Right forelimb (tissue), 1 donor: ENCODE measurements at places on chromosomes 7 and 10.

DNA sequence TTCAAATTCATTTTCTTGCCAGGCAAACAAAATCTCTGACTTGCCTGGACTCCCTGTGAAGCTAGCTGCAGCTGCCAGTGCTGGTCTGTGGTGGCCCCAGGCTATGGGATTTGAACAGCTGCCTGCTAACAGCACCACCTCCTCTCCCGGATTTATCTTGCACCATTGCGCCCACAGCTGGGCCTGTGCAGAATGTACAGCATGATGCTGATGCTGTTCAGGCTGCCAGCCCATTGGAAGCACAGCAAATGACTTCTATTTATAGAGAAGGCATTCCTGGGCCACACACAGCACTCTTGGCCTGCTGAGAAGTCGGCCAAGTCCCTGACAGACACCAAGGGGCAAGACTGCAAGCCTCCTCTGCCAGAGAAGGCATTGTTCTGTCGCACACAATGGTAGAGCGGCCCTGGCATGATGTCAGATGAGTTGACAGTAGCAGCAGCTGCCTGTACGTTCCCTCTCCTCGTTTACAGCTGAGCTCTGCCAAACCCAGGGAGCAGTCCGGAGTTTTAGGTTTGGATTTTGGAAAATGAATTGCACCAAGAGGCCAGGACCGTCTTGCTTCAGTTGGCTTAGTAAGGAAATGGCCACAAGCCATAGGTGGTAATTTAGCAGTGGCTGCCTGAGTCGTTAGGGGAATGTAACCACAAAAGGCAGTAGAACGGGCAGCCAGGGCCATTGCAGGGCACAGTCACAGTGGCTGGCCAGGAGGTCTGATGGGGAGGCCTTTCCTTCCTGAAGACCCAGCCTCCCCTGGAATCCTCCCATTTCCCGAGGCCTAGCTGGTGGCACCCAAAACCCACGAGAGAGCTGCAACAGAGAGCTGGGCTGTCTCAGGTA, 38.5 kb downstream of the MTURN start:
- DNase-seq: peak; percentile 74

- DNase-seq: no peak
Observed at GRCh38 chr7:42192066-42192465, 44.9 kb downstream of the GLI3 start.

DNA sequence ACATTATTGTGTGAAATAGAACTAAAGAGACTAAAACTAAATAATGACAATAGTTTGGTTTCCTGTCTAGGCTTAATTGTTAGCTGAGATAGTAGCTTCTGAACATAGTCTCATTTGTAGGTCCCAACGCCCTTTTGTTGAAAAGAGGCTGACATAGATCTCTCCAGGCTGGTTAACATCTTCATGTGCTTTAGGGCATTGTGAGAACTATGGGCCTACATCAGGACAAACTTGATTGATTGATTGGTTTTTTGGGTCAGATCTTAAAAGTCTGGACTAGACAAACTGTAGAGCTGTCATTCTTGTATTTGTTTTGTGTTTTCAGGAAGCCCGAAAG, 869 bp downstream of the CHCHD1 start:
- DNase-seq: no peak

DNA sequence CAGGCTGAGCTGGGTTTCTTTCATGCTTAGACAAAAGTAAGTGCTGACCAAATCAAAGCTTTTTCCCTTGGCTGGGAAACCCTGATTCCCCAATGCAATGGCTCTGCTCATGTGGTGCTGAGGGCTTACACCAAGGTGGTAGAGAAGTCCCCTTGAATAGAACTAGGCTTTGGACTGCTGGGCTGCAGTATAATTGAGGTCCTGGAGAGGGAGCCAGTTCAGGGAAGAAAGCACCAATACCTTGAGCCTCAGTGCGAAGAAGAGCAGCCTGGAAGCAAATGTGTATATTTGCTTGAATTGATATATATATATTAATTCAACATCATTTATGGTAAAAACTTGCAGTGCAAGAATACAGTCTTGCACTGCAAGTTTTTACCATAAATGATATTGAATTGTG, 391.1 kb downstream of the RPS24 start:
- peak; percentile 10 for DNase-seq

- DNase-seq: no peak
Observed at GRCh38 chr7:100221231-100221718, 1.5 kb downstream of the PVRIG start.

- peak; percentile 81 for DNase-seq
Observed at GRCh38 chr10:101041252-101041761, 10.3 kb downstream of the SFXN3 start.

GRCh38 chr10:18735711-18736110, 76.5 kb downstream of the ARL5B start:
- DNase-seq: no peak

DNA sequence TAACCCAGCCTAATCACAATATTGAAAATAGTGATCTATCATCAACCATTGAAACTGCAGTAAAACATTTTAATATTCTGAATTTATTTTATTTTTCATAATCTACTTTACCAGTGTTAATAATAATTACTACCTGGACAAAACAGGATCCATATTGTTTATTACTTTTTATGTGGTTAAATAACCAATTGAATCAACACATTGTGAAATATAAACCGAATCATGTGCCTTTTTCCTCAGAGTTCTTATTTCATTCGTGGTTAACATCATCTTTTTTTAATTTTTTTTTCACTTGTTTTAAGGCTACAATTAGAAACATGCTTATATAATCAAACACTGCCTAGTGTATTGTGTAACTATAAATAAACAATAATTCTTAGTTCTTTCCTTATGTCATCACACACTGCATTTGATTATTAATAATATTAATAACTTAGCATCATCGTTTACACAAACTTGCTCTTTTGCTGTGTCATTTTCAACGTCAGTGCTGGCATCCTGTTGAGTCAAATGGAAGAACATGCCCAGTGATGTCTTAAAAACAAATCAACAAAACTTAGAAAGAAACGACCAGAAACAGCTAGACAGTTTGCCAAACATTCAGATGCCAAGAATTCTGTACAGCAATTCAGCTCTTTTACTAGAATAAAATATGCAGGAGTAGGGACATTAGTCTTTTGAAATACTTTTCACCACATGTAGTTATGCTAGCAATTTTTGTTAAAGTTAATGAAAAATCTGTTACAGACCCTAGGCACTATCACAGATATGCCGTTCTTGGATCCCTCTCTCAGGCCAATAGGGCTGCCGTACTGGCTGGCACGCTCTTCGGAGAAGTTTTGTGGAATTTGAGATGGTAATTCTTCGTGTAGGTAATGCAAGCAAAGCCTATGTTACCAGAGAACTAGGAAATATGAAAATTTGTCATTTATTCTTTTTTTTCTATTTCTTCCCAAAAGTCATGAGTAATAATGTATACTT, 330.4 kb upstream of the SEMA3A start:
- DNase-seq: no peak

- peak; percentile 3 for DNase-seq
Observed at GRCh38 chr10:131561897-131562296, 250.4 kb upstream of the TCERG1L start.

DNA sequence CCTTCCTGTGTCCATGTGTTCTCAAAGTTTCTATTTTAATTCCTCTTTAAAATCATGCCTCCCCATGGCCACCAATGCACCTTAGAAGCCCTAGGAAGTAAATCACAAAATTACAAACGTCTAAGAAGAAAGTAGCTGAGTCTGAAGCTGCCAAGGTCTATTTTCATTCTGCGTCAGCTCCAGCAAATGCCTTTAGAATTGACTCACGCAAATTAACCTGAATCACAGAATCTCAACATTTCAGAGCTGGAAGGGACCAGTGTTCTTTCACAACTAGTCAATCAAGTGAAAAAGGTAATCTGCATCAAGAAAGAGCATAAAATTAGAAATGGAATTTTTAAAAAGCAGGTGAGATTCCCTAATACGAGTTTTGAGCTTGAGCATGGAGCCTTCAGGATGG, 1017.6 kb downstream of the SORCS3 start:
- DNase-seq: no peak

DNA sequence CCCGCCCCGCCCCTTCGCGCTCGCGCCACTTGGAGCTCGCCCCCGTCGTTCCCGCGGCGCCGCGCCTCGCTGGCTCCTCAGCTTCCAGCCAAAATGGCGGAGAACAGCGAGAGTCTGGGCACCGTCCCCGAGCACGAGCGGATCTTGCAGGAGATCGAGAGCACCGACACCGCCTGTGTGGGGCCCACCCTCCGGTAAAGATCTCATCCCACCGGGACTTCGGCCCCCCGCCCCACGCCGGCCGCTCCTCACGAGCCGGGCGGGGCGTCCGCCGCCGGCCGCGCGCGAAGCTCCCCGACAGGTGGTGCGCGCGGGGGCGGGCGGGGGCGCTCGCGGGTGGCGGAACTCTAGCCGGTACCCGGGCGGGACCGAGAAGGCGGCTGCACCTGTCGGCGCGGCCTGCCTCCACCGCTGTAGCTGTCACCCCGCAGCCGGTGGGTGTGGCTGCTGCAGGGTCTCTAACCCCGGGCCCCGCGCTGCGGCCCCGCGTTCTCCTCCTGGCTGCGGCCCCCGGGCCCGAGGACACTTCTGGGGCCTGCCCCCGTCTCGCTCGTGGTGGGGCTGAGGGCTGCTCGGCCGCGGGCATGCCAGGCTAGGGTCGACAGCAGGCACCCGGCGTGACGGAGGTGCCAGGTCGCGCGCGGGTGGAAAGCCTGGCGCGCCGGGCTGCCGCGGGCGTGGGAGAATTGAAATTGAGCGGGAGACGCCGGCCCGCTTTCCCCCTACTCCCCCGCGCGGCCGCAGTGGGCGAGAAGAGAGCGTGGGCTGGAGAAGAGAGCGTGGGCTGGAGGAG, at the start of gene EXOC6:
EXOC6 (plus strand) TSS at position 80 of the 793 bp plus-strand sequence; CDS start at position 94, 14 bp downstream.
- DNase-seq: peak; percentile 89

DNA sequence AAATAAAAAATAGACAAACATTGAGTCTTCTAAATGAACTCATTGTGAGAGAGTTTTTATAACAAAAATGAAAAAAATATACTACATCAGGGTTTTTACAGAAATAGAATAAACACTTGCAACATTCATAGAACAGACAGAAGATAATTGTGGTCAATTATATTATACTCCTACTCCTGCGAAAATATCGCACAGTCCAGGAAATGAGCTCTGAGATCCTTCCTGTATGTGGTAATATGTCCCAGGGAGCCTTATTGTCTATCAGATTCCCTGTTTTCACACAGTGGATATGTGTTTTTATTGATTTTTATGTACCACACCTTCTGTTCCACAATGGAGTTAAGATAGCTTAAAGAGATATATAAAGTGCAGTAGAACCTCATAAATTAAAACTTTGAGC, 27.5 kb upstream of the RELN start:
- no peak for DNase-seq

DNA sequence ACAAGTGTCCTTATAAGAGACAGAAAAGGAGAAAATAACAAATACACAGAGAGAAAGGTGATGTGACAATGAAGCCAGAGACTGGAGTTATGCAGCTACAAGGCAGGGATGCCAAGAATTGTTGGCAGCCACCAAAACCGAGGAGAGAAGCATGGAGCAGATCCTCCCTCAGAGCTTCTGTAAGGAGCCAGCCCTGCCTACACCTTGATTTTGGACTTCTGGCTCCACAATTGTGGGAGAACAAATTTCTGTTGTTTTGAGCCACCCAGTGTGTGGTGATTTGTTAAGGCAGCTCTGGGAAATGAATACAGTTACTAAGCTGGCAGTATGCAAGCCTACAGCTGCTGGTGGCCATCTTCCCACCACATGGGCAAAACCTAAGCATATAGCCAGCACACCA, 163.6 kb downstream of the GRM8 start:
- DNase-seq: no peak

- no peak for DNase-seq
Observed at GRCh38 chr7:23687011-23687410, 7.0 kb downstream of the FAM221A start.

DNA sequence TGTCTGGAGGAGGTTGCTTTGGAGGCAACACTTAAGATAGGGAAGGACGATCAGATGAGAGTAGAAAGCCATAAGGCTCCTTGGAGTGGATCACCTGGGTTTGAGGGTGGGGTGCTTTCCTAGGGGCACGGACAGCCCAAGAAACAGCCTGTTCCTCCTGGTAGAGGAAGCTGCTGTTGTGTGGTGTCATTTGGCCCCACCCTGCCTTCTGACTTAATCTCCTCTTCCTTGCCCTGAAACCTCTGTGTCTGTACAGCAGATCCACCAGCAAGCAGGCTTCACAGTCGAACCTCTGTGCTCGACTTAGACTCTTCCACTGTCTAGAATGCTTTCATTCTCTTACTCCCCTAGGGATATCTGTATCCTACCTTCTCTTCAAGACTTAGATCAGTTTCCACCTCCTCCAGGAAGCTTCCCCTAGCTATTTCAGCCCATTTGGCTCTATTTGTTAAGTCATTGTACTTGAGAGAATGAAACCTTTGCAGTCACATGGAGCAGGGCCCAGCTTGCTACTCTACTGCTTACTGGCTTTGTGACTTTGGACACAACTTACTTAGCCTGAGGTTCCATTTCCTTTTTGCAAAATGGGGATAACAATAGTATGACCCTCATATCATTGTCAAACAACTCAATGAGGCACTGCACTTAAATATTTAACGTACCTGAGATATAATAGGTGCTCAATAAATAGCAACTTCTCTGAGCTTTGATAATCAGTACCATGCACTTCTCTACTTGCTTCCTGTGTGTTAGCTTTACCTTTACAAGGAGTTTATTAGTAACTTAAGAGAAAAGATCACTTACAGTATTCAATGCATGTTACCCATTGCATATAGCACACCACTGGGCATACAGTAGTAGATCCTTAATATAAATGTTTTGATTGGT, 5.0 kb downstream of the MXI1 start:
- no peak for DNase-seq

GRCh38 chr10:12419262-12419847, 70.0 kb downstream of the CAMK1D start:
- peak; percentile 61 for DNase-seq
